ENCODE measurements at places on chromosomes 2 and 18. TPM values are rescaled to one million over a fixed set of nuclear protein-coding genes. Genes with fewer than 3 reads are reported as not detected.

Gene RSAD2
- total RNA-seq: 0.11 TPM

Gene DPP10
- total RNA-seq: 0.84 TPM

- no peak for DNase-seq
These were observed 13.4 kb upstream of the IL1B start for GRCh38 chr2:112849956-112850355.

Gene HAAO
- 42.7 TPM for total RNA-seq

Gene PKP4
- 80.9 TPM for total RNA-seq

Gene ELOA2
- not detected for total RNA-seq

Measured in HepG2 (cell line).